Activated CD8-positive, alpha-beta memory T cell treated with anti-CD3 and anti-CD28 coated beads for 48 hours (primary cell): ENCODE measurements at places on chromosomes 13 and 19.

GRCh38 chr13:44493213-44493812, 82.8 kb downstream of the TSC22D1 start:
- DNase-seq: no peak

DNA sequence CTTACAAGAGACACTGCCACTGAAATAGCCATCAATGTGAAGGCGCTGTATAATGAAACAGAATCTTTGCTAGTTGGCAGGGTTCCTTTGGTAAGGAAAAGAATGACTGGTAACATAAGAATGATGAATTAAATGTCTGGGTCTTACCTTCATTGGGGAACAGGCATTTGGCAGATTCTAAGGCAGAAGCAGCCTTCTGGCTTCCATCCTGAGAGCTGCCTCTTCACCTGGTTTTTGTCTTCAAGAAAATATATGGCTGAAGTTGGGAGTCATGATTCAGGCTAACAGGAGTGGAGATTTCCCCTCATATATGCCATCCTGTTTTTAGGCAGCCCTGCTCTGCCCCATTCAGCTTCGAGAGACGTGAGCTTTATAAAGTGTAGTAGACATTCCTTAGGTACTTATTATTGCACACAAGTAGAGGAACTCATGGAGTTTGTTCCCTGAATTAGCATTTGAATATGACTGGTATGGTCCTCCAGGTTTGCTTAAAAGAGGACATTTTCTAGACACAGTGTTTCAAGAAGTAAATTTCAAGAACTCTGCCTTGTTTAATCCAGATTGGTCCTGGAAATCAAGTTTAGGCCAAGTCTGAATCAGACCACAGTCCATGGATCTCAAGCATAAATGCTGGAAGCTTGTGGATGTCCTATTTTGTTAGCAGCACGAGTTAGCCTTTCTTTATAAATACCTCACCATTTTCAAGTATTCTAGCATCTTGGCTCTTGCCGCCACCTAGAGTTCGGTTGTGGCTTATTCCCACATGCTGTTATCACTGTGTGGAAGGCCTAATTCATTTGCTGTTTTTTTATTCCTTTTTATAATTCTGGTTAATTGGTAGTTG, 56.2 kb upstream of the AKAP11 start:
- DNase-seq: no peak

DNA sequence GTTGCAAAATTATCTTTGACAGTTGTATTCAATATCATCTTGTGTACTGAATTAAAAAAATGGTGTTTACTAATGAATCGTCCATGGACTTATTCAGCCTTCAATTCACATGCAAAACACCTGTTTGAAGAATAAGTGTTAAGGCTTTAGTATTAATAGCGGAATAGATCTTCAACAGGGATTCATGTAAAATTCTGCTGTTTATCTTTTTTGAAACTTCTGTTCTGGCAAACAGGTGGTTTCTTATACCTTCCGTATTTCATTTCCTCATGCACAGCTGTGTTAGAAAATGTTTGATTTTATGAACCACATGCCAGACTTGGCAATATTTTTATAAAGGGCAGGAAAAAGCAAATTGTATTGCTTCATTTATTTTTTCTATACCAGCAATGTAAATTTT, 255.7 kb downstream of the DACH1 start:
- no peak for DNase-seq

- DNase-seq: no peak
Measured at GRCh38 chr19:57267291-57267690, 13.0 kb upstream of the ZNF460 start.

- no peak for DNase-seq
Measured at GRCh38 chr13:29266261-29266660, 329.2 kb downstream of the SLC7A1 start.

GRCh38 chr19:34661357-34661756, 15.6 kb downstream of the SCGB2B2 start:
- no peak for DNase-seq

- DNase-seq: no peak
Measured at GRCh38 chr13:110820322-110820721, 94.5 kb downstream of the ANKRD10 start.

GRCh38 chr13:41645331-41645730, 188.0 kb downstream of the RGCC start:
- DNase-seq: no peak

DNA sequence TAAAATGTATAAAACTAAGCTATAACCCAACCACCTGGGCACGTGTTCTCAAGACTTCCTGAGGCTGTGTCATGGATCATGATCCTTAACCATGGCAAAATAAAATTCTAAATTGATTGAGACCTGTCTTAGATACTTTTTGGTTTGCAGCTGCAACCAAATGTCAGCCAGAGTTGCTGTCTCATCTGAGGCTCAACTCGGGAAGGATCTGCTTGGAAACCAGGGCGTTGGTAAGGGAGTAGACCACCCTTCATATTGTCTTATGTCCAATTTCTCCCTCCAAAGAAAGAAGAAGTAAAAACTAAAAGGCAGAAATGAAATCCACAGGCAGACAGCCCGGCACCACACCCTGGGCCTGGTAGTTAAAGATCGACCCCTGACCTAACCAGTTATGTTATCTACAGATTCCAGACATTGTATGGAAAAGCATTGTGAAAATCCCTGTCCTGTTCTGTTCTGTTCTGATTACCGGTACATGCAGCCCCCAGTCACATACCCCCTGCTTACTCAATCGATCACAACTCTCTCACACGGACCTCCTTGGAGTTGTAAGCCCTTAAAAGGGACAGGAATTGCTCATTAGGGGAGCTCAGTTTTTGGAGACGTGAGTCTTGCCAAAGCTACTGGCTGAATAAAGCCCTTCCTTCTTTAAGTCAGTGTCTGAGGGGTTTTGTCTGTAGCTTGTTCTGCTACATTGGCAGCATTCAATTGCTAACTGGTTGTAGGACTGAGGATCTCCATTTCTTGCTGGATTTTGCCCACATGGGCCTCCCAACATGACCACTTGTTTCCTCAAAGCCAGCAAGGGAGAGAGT, 22.9 kb upstream of the IGSF23 start:
- DNase-seq: no peak

DNA sequence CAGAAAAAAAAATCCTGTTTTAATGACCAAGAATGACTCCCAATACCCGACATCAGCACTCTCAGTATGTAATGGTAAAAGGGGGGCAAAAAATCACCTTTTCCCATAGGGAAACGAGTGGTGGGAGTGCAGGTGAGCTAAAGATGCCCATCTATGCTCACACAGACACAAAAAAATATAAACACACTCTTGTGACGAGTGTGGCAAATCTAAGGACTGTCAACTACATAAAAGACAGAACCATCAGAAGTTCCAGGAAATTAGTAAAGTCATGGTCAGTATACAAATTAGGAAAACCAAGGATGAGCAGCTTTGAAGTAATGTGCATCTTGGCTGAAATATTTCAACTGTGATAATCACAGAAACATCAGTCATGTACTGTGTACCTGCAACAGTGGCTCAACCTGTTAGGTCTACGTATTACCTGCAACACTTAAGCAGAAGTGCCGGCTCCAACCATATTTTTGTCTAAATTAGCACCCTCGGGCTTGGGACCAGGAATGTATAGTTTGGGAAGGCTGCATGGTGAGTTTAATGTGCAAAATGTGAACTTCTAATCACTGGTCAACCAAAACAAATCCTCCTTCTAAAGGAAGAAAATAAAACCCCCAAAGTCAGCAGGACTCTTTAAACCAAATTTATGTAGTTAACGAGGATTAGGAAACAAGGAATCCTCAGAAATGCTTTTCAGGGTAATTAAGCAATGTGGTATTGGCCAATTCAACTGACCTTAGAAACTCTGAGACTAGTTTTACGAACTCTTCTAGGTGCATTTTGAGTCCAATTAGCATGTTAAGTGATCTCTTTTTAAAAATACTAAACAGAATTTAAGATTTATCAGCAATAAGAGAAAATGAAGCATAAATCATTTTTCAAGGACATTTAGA, 24.3 kb downstream of the ANKRD10 start:
- DNase-seq: no peak

DNA sequence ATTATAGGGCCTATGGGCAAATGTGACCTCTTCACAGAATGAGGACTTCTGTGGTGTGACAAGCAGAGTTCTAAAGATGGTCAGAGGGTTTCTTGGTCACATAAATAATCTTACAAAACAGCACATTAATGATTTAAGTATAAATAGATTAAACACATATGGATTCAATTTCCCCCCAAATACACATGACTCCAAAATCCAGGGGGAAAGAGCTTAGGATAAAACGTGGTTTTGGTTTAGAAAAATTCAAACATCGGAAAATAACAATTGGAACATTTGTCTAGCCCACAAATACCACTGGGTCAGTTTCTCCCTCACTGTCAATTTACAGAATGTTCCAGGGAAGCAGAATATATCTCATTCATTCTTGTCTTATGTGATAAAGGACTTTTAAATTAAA, 283.1 kb downstream of the COG6 start:
- DNase-seq: no peak

- DNase-seq: no peak
Measured at GRCh38 chr13:48930918-48931317, 44.8 kb upstream of the FNDC3A start.

DNA sequence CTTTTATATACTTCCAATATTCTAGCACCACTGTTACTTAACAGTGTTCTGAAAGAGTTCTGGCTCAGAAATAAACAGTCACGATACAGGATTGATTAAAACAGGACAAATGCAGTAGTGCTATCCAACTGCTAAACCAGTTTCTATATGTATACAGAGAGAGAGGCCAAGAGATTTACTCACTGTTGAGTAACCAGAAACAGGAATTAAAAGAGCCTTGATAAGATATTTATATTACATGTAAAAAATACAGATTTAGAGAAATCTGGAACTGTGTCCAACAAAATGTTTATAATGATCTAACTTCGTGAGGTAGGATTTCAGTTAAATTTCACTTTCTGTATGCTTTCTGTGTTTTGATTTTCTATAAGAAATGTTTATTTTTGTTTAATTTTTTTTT, 116.6 kb downstream of the CDK8 start:
- no peak for DNase-seq

GRCh38 chr19:18309525-18310064, 13.3 kb downstream of the LSM4 start:
- DNase-seq: no peak
